Smooth muscle cell of bladder (primary cell): ENCODE measurements at places on chromosomes 3 and 15. TPM values are rescaled to one million over a fixed set of nuclear protein-coding genes. Genes with fewer than 3 reads are reported as not detected.

The PLA2G4B gene
- 0.71 and 0.92 TPM in 2 replicates for total RNA-seq

The P2RY13 gene
- not detected in 2 replicates for total RNA-seq

The C3orf38 gene
- 21.0 and 27.8 TPM in 2 replicates for total RNA-seq

The ACVR2B gene
- total RNA-seq, result 1.6 and 2.2 TPM in 2 replicates

The GOLGA6L10 gene
- total RNA-seq, result 0.28 and 0.71 TPM in 2 replicates

The FBXO40 gene
- total RNA-seq, result not detected in 2 replicates

The IQSEC1 gene
- 7.5 and 11.0 TPM in 2 replicates for total RNA-seq

The CCR9 gene
- total RNA-seq, result not detected in 2 replicates

The CGNL1 gene
- total RNA-seq, result 0.28 TPM in 2 replicates

The KBTBD13 gene
- total RNA-seq, result not detected in 2 replicates

The ADGRG7 gene
- not detected in 2 replicates for total RNA-seq

The AP3B2 gene
- 0.28 and 0.43 TPM in 2 replicates for total RNA-seq

The CPLX3 gene
- total RNA-seq, result not detected in 2 replicates

The GPR156 gene
- 0.14 and 0.37 TPM in 2 replicates for total RNA-seq

The REC114 gene
- not detected in 2 replicates for total RNA-seq

The CYP1A2 gene
- total RNA-seq, result not detected in 2 replicates

The UCN2 gene
- 0.83 and 1.00 TPM in 2 replicates for total RNA-seq

The SPATA12 gene
- total RNA-seq, result not detected in 2 replicates

The FSIP1 gene
- 1.7 and 4.4 TPM in 2 replicates for total RNA-seq

The ZNF860 gene
- total RNA-seq, result 0.28 TPM in 2 replicates

The STRA6 gene
- 4.8 and 8.5 TPM in 2 replicates for total RNA-seq

The CLDN11 gene
- 563 and 624 TPM in 2 replicates for total RNA-seq

The NEK10 gene
- 12.7 and 15.8 TPM in 2 replicates for total RNA-seq

The ATP1B3 gene
- 29.6 and 34.4 TPM in 2 replicates for total RNA-seq

The PROK2 gene
- not detected in 2 replicates for total RNA-seq

The CNTN3 gene
- total RNA-seq, result 0.28 and 2.4 TPM in 2 replicates

The GOLGA6L7 gene
- total RNA-seq, result not detected in 2 replicates

The PLA2G4E gene
- total RNA-seq, result not detected in 2 replicates

The GCNT3 gene
- total RNA-seq, result 0.14 and 0.46 TPM in 2 replicates

The CPA3 gene
- total RNA-seq, result not detected in 2 replicates

The TRANK1 gene
- 14.4 and 15.5 TPM in 2 replicates for total RNA-seq

The PP2D1 gene
- total RNA-seq, result not detected in 2 replicates

The CCRL2 gene
- total RNA-seq, result under 0.01 and 0.09 TPM in 2 replicates

The C3orf85 gene
- total RNA-seq, result not detected in 2 replicates

The HDC gene
- not detected in 2 replicates for total RNA-seq

The CCDC13 gene
- total RNA-seq, result 0.74 and 1.1 TPM in 2 replicates

The SLC12A1 gene
- not detected in 2 replicates for total RNA-seq

The GNAT1 gene
- total RNA-seq, result not detected in 2 replicates

The PRR20G gene
- not detected in 2 replicates for total RNA-seq

The RCCD1 gene
- 7.3 and 11.0 TPM in 2 replicates for total RNA-seq

The HES1 gene
- total RNA-seq, result 3.3 and 5.5 TPM in 2 replicates

The OXSR1 gene
- total RNA-seq, result 24.9 and 30.2 TPM in 2 replicates

The NBEAL2 gene
- total RNA-seq, result 1.00 and 1.4 TPM in 2 replicates

The TCF12 gene
- total RNA-seq, result 72.9 and 97.0 TPM in 2 replicates

The MEX3B gene
- 2.3 and 6.1 TPM in 2 replicates for total RNA-seq

The TLR9 gene
- under 0.01 TPM in 1 of 2 replicates, not detected in the other for total RNA-seq

The ERICH6 gene
- total RNA-seq, result under 0.01 TPM in 1 of 2 replicates, not detected in the other

The TRH gene
- total RNA-seq, result 0.37 TPM in 1 of 2 replicates, not detected in the other

The SKOR1 gene
- total RNA-seq, result under 0.01 and 0.09 TPM in 2 replicates

The IQCF5 gene
- not detected in 2 replicates for total RNA-seq

The GABRA5 gene
- total RNA-seq, result 0.09 and 0.14 TPM in 2 replicates

The HACD2 gene
- total RNA-seq, result 11.2 and 17.5 TPM in 2 replicates
